ENCODE measurements at places on chromosomes 6 and 20.

GRCh38 chr6:89117211-89118108 lies at the start of gene SRSF12:
Gene SRSF12, minus strand, starts transcription at chr6:89118071. Its CDS starts 184 bp downstream, at chr6:89117887.
- peak; percentile 3 for DNase-seq

DNA sequence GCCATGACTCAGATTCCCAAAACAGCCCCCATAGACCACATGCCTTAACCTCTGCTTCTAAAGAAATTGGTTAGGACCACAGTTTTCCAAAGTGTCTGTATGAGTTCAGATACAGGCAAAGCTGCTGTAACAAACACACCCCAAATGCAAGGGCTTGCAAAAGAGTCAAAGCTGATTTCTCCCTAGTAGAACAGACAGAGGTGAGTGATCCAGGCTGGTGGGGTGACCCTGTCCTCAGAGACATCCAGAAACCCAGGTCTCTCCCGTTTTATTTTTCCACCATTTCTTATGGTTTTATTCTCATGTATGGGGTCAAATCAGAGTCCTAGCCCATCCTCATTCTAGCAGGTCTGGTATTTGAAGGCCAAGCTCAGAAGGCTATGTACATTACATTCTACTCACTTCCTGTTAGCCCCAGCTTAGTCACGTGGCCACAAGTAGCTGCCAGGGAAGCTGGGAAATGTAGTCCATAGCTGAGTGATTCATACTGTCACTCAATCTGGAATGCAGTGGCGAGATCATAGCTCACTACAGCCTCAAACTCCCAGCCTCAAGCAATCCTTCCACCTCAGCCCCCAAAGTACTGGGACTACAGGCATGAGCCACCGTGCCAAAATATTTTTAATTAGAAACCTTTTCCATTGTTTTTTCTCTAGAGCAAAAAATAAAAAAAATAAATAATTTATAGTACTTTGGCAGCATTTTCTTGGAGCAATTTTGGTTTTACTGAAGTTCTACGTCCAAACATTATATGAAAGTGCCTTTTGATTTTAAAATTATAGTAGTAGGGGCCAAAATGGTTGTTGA lies 175.2 kb downstream of the ZMYND8 start:
- no peak for DNase-seq

GRCh38 chr6:36339146-36339545 lies 2.5 kb upstream of the BNIP5 start:
- no peak for DNase-seq

DNA sequence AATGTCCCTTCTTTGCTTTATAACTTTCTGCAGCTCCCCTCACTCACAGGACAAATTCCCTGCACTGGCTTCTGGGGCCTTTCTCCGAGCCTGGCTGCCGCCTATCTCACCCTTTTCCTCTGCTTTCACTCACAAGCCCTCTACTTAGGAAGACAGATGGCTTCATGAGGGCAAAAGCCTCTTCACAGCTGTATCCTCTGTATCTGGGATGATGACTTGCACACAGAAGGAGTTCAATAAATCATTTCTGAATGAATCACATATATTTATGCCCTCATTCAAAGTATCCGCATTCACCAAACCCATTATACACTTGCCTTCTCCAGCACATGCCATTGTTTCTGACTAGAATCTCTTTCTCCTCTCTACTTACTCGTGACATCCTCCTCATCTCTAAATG lies 159.0 kb upstream of the RIPOR2 start:
- no peak for DNase-seq

DNA sequence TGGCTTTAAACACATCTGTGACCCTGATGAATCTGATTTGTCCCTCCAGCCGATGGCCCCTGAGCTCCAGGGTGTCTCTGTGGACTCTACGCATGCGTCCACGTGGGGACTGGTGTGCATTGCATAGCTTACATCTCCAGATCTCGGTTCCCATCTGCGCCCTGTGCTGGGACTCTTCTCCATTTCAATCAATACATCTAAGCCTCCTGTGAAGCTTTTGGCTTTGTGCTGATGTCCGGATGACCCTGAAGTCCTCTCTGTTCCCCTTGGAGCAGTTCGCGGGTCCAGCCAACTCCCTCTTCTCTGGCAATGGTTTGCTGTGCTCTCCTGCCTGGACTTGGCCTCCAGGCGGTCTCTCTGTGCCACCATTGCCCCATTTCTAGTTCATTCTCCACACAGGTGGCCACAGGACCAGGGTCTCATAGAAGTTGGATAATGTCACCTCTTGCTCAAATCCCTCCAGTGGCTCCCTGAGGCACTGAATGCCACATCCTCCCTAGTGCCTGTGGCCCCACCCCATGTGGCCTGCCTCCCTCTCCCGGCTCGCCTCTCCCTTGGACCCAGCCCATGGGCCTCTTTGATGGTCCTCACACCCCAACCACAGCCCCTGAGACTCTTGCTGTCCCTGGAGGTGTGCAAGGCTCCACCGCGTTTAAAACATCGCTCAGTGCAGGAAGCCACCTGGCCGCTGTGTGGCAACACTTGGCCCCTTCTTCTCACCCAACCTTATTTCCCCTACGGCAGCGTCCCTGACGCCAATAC lies 155.4 kb downstream of the SYCP2 start:
- no peak for DNase-seq

DNA sequence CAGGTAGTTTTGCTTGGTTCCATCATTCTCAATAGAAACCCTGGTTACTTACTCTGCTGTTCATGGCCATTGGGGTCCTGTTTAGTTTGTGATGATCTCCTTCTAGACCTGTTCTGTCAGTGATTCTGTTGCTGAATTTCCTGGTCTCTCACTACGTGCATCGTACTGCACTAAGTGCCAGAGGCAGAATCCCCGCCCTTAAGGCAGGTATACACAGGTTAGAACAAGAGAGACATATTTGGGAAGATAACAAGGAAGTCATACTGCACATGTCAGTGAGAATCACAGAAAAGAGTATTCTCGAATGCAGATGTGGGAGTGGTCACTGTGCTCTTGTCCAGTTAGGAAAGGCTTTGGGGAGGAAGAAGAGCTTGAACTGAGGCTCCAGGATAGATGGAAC lies 148.1 kb upstream of the MYLIP start:
- DNase-seq, result no peak

DNA sequence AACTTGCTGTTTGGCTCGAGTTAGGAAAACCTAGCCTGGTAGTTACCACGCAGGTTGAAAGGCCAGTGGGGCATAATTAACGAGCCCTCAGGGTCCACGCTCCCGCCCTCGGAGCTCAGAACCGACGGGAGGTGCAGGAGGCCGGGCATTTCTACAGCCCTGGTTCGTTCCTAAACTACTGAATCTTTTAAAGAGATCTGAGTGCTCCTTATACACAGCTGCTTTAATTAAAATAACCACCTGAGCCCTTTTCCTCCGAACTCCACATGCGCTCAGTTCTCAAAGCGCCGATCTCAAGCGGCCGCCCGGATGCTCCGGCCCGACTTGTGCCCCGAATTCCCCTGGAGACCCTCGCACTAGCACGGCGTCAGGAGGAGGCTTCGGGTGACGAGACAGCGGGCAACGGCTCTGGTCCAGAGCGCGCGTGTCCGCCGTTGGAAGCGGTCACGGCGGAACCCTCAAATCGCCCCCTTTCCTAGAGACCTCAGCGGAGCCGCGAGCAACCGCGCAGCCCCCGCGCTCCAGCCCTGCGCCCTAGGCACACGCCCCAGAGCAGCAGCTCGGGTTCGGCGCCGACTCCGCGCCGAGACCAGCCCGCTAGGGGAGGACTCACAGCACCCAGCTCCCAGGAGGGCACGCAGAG lies 397 bp downstream of the WDR27 start:
- no peak for DNase-seq

DNA sequence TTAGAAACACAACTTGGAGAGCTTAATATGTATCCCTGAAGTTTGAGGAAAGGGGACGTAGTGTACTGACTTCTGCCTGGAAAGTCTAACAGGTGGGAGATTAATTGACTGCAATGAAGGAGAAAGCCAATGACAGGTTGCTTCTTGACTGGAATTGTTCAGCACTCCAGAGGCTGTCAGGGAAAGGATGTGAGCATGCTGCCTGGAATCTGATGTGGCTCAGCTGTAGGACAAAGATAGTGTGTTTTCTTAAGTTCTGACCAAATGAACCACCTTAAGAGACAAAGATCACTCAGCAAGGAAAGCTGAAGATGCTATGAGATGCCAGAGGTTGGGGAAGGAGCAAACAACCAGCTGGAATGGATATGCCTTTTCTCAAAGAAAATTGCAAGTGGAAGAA lies 185.8 kb downstream of the PHF3 start:
- no peak for DNase-seq

GRCh38 chr6:43402820-43403219 lies 24.5 kb upstream of the ABCC10 start:
- DNase-seq, result no peak

- no peak for DNase-seq
These were observed 37.6 kb upstream of the IRF4 start for GRCh38 chr6:353642-354614.

DNA sequence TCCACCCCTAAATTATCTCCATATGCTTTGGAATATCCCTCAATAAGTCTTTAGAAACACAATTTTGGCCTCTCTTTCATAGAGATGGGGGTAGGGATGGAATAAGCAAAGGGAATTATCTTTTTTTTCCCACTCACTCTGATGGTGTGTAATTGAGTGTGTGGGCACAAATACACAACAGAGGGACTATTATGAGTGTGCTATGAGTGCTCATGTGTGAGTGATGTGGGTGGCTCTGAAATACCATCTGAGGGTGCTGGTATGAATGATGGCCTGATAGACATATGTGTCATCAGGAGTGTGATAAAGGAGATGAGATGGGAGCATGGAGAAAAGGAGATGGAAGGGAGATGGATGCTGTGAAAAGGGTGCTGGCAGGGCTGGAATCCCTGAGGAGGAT lies 35.6 kb downstream of the GSS start:
- DNase-seq, result no peak

GRCh38 chr20:50762045-50762422 lies 30.7 kb downstream of the PARD6B start:
- no peak for DNase-seq

- DNase-seq, result no peak
These were observed 192.5 kb upstream of the ECI2 start for GRCh38 chr6:4327841-4328240.

DNA sequence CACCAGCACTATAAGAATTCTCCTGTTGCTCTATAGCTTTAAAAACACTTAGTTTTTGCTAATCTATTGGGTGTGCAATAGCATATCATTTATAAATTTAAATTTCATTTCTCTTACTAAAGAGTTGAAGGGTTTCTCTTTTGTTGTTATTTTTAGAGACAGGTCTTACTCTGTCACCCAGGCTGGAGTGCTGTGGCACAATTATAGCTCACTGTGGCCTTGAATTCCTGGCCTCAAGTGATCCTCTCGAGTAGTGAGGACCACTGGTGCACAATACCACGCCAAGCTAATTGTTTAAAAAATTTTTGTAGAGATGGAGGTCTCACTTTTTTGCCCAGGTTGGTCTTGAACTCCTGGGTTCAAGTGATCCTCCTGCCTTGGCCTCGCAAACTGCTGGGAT lies 6.2 kb upstream of the WRNIP1 start:
- no peak for DNase-seq

DNA sequence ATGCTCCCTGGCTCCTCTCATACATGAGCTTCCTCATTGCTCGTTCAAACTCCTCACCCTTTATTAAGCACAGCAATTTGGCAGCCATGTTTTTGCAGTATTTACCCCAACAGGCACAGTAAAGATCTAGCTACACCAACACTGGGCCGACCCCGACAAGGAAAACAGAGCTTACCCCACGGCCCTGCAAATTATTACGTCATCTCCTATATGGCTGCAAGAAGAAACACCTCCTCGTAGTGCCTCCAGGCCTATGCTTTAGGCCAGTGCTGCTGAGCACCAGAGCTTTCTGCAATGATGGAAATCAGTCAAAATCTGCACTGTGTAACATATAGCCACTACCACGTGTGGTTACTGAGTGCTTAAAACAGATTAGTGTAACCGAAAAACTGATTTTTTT lies 26.7 kb downstream of the TMC2 start:
- no peak for DNase-seq

GRCh38 chr6:34573567-34574183 lies 17.5 kb upstream of the SPDEF start:
- no peak for DNase-seq

DNA sequence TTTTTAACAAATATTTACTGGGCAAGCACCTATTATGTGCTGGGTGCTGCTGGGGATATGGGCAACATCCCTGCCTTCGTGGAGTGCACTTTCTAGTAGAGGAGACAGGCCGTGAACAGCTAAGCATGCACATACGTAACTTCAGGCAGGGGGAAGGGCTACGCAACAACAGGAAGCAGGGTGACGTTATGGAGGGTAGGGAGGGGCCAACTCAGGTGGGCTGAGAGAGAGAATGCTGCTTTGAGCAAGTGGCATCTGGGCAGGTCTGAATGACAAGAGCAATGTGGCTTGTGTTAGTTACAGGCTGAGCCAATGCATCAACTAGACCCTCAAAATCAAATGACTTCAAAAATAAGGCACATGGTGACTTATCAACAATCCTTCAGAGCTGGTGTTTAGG lies 112.1 kb downstream of the CDC5L start:
- DNase-seq, result no peak

GRCh38 chr6:83086751-83087150 lies 19.3 kb downstream of the DOP1A start:
- no peak for DNase-seq

GRCh38 chr6:132020138-132020581 lies 69.0 kb upstream of the CCN2 start:
- no peak for DNase-seq

- no peak for DNase-seq
These were observed 13.9 kb upstream of the CST7 start for GRCh38 chr20:24935140-24935539.

GRCh38 chr6:5567352-5567751 lies 306.0 kb downstream of the FARS2 start:
- no peak for DNase-seq

DNA sequence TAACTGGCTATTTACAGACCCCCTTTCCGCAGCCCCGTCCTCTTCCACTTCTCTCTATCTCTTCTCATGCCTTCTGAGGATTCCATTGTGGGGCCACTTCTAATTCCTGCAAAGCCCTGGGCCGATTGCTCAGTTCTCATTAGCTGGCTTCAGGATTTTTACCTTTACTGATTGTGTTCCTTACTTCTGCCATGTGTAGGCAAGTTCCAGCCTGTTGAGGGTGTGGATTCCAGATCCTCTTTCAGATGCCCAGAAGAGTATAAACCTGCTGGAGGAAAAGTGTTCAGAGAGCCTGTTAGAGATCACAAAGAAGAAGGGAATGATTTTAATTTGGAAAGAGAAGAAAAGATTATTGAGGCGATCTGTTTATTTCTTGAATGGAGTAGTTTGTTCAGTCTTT lies 5.4 kb downstream of the DSE start:
- no peak for DNase-seq

DNA sequence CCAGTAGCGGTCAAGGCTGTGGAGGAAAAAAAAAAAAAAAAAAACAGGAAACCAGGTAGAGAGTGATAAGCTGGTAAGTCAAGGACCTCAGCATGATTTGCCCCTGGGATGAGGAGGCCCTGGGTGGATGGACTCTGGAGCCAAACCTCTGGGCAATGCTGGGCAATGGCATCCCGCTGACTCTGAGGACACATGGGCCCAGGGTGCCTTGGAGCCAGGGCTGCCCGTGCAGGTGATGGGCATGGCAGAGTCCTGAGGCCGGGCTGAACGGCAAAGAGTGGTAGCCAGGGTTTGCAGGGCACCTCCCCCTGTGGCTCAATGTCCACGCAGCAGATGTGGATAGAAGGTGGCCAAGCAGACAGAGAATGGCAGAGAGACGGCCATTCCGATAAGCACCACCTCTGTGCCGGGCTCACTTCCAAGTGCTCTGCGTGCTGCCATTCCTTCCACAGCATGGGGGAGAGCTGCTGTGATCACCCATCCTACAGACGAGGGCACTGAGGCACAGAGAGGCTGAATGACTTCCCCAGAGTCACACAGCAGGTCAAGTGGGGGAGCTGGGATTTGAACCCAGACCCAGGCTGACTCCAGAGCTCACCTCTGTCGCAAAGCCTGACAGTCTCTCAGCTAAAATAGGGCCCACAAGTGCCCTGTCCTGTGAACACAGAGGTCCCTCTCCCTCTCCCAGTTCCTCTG lies 353.9 kb downstream of the CDH4 start:
- no peak for DNase-seq

Data from T-cell (primary cell).